ENCODE measurements at places on chromosomes 4 and X.

GRCh38 chr4:476501-476900, 22.5 kb downstream of the ZNF721 start:
- DNase-seq = no peak

GRCh38 chrX:107574054-107574683, 54.1 kb upstream of the PRPS1 start:
- no peak for DNase-seq

DNA sequence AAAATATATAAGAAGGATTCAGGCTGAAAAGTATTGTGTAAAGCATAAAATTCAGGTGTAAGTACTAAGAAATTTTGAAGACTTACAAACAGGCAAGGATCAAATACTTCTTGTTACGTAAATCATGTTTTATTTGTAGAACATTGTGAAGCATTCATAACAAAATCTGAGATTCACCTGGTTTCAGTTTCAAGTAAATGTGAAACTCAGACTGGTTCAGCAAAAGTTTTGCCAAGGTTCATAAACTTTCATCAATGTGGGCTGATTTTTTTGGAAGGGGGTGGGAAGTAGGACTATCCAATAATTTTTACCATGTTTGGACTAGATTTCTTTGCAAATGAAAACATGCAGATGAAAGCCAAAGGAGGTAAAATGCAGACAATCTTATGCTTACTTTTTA, 527.7 kb downstream of the ANKRD50 start:
- no peak for DNase-seq

DNA sequence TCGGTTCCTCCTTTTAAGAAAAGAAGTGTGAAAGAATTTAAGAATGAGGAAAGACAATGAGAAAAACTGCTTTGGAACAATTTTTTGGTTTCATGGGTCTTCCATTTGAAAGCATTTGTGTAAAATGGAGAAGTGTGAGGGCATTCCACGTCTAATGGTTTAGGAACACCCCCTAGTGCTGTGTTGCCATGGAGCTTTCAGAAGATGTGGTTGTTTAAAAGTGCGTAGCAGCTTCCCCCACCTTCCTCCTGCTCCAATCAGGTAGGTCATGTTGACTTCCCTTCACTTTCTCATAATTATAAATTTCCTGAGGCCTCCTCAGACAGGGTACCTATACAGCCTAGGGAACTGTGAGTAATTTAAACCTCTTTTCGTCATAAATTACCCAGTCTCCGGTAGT, 50.0 kb downstream of the UGT2B10 start:
- DNase-seq = no peak

DNA sequence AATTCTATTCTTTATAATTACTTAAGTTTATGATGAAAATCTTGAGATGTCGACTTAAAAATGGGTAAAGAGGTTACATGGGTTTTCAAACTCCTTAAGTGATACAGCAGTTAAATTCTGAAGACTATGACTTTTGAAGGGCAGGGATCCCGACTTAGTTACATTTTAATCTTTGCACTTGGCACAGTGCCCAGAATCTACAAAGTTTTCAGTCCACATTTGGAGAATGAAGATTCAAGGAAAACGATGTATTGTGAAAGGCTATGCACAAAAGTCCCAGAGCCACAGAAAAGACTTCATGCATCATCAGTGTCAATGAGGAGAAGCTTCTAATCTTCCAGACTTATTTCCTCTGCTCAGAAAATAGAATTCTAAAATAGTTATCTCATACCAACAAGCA, 36.3 kb upstream of the GRPR start:
- no peak for DNase-seq

DNA sequence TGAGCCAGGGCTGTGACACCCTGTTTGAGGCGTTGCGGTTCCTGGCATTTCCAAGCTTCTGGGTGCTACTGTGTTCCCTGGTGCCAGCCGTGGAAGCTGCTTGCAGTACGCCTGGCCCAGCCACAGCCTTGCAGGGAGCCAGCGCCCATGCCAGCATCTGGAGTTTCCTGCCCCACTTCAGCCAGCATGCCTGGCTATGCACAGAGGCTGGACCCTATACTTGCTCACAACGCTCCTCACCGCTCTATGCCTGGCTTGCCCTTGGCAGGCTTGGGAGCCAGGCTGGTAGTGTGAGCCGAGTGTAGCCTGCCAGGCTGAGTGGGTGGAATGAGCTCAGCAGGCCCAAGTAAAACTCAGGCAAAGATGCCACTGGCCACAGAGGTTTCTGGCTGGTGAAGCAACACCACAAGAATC, 22.4 kb downstream of the PRRG1 start:
- DNase-seq = no peak

DNA sequence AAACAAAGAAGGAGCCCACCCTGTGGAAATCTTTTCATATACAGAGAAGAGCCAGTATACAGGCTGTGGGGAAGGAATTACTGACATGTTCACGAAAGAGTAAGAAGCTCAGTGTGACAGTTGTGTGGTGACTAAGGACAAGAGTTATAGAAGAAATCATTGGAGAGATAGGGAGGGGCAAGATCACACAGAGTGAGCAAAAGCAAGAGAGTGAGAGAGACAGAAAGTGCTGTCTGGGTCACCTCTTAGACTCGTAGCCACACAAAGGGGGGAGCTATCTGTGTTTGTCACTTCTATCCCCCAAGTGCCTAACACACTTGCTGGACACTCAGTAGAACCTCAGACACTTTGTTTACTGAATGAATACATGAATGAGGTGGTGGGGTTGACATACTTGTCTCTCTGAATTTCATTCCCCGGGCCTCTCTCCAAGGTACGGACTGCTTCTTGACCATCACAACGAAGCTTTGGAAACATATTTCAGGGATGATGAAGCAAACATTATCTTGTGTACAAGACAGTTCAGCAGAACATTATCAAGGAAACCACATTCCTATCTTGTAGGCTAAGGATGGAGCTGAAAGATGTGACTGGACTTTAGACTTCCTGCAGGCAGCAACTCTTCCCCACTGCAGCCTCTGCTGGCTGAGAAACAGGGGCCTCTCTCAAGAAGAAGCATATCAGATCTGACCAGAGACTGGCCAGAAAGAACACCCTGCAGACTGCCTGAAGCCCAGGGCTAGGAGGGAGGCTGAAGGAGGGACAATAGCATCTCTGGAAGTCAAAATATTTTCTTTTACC, 168.2 kb downstream of the AMELX start:
- no peak for DNase-seq

- no peak for DNase-seq
Observed at GRCh38 chrX:42759881-42760280, 18.1 kb downstream of the PPP1R2C start.

DNA sequence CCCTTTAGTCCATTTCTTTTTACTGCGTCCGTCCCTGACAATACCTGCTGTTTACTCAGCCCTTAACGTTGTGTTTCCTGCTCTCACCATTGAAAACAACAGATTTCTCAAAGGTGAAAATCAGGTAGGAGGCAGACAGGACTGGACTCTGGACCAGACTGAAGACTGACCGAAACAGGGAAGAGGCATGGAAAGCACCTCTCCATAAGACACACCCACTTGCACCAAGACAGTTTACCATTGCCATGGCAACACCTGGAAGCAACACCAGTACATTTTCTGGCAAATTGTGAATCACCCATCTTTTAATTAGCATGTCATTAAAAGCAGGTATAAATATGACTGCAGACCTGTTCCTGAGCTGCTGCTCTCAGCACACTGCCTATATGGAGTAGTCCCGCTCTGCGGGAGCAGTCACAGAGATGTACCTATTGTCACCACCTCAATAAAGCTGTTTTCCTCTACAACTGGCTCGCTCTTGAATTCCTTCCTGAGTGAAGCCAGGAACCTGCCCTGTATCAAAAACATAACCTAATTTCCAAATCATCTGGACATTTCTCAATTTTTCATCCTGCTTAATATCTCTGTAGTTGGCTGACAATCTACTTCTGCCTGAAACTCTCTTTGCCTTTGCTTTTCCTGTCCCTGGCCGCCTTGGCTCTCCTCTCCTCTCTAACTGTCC, 117.0 kb downstream of the RNF150 start:
- DNase-seq = no peak

DNA sequence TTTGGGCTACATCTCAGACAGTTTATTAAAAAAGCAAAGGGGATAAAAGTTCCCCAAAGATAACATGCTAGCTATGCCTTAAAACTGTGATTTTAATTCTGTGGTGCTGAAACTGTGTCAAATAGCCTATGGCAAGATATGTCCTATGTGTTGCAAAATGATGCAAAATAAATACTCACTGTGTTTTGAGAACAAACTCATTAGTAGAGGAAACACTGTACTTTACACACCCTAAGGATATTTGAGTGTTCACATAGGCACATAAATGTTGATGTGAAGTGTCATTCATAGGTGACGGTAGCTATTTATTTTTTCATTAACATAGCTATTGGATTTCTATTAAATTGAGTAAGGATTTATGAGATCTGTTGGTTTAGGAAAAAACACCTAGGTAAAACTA, 351.9 kb downstream of the FAT4 start:
- DNase-seq = no peak

DNA sequence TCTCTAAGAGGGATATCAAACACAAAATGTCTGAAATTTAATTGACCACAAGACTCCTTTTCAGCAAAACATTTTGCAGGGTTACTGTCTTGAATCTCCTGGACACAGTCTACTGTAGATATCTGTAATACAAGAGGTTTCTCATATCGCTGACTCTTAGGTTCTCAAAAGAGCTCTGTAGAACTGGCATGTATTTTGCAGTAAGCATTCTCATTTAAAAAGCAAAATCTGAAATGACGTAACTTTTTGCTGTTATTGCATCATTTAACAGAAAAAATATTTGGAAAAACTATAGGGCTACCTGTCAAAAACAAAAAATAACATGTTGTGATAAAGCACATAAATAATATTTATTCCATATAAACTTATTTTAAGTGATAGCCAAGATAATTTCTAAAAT, 114.2 kb downstream of the CDS1 start:
- no peak for DNase-seq

- peak; percentile 3 for DNase-seq
Observed at GRCh38 chr4:65535113-65535512, 135.2 kb downstream of the EPHA5 start.

- peak; percentile 92 for DNase-seq
Observed at GRCh38 chr4:4395849-4396627, 9.1 kb downstream of the NSG1 start.
